ENCODE measurements at places on chromosomes 1 and 21. TPM values are rescaled to one million over a fixed set of nuclear protein-coding genes. Genes with fewer than 3 reads are reported as not detected.

Gene OR2L2
- total RNA-seq: not detected

Gene ZNF683
- not detected for total RNA-seq

Gene TRIM62
- total RNA-seq: 5.2 TPM

Gene PTGFR
- total RNA-seq: 3.2 TPM

Gene ZNF695
- not detected for total RNA-seq

Gene NOC2L
- total RNA-seq: 54.1 TPM

Gene PTP4A2
- total RNA-seq: 273 TPM

Gene MSH4
- total RNA-seq: 0.67 TPM

Gene ATP1A2
- 157 TPM for total RNA-seq

Gene CD247
- total RNA-seq: not detected

Gene CRP
- total RNA-seq: not detected

Gene KIAA0040
- total RNA-seq: 43.2 TPM

Gene MCOLN2
- total RNA-seq: 0.93 TPM

Gene TAL1
- total RNA-seq: 3.6 TPM
